ENCODE measurements at places on chromosomes 7 and 10.

- DNase-seq = no peak
Observed at GRCh38 chr10:34585422-34586112, 229.5 kb downstream of the PARD3 start.

DNA sequence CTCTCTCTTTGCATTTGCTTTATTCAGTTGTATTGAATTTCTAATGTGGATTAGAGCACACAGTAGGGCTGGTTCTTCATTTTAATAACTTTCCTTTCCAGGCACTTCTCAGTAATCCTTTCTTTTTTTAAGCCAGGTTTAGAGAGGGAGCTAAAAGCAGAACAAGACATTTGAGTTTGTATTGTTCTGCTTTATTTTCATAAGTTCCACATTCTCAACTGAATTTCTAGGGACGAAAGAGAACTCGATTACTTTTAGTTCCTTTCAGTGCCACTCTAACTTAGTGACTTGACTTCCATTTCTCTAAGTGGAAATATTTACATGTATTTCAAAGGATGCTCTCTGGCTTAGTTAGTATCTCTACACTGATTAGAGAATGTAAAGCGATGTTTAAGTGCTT, 145.6 kb downstream of the EXOC4 start:
- no peak for DNase-seq

GRCh38 chr7:37493123-37493522, 44.5 kb upstream of the ELMO1 start:
- DNase-seq = no peak

GRCh38 chr7:129889133-129889844, 63.5 kb downstream of the UBE2H start:
- DNase-seq = no peak

GRCh38 chr7:140297192-140297591, 101.1 kb downstream of the SLC37A3 start:
- DNase-seq = no peak

GRCh38 chr7:117395743-117396142, 31.6 kb downstream of the ASZ1 start:
- no peak for DNase-seq

DNA sequence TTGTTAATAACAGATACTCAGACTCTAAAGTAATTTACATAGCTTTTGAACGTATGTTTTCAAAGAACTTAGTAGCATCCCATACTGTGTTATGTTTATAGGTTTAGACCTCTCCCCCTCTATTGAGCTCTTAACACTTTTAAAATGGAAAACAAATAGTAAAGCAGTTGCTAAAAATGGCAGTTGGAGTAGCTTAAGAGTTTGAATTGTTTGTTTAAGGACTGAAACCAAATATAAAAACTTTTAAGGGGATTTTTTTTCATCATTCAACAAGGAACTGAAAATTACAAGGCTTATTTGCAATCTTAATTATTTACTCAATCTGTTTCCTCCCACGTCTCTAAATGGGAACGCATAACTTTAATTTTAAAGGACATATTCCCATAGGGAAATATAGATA, 1.6 kb upstream of the SPAG6 start:
- DNase-seq = no peak

DNA sequence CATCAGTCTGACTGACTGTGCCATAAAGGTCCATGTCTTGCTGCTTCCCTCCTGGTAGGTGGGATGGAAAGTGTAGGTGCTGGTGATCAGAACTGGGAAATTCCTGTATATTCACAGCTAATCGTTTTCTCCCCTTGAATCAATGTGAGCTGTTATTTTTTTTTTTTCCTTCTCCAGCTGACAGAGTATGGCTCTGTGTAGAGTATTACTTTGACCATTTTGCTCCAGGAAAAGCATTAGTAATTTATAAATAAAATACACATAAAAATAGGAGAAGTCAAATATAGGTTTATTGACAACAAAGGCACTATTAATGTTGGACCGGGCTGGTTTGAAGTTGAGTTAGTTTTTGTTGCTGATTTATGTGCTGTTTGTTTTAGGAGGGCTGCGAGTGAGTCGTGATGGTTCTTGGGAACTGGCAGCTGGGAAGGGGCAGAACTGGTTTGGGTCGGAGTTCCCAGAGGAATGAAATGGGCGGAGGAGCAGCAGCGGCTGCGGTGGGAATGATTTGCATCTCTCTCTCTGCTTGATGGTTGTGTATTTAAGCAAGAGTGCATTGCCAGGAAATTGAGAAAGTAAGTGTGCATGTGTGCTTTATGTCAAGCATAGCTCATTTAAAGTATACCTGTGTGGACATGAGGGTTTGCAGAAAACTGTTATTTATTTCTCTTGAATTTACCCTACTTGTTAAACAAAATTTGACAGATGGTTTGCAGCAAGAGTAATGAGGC, 80.9 kb downstream of the LRMDA start:
- no peak for DNase-seq

- DNase-seq = no peak
Observed at GRCh38 chr7:142632271-142633134, 116.8 kb upstream of the PRSS1 start.

GRCh38 chr10:59585046-59585700, 124.5 kb downstream of the SLC16A9 start:
- no peak for DNase-seq

GRCh38 chr10:92031580-92031979, 108.0 kb downstream of the BTAF1 start:
- DNase-seq = no peak

- DNase-seq = no peak
Observed at GRCh38 chr10:102408728-102409603, 9.6 kb downstream of the PSD start.

DNA sequence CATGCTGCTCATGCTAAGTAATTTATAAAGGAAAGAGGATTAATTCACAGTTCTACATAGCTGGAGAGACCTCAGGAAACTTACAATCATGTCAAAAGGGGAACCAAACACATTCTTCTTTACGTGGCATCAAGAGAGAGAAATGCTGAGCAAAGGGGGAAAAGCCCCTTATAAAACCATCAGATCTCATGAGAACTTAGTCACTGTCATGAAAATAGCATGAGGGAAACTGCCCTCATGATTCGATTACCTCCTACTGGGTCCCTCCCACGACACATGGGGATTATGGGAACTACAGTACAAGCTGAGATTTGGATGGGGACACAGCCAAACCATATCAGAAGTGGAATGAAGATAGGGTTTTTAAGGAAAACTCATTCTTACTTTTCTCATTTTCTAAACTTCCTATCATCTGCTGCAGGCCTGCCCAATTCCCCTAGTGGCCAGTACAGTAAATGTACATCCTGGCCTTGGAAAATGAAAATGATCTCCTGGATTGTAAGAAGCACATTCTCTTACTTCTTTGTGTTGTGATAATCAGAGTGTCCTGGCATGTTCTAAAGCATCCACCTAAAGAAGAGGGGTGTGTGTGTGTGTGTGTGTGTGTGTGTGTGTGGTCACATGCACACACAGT, 421.5 kb downstream of the LRMDA start:
- no peak for DNase-seq

DNA sequence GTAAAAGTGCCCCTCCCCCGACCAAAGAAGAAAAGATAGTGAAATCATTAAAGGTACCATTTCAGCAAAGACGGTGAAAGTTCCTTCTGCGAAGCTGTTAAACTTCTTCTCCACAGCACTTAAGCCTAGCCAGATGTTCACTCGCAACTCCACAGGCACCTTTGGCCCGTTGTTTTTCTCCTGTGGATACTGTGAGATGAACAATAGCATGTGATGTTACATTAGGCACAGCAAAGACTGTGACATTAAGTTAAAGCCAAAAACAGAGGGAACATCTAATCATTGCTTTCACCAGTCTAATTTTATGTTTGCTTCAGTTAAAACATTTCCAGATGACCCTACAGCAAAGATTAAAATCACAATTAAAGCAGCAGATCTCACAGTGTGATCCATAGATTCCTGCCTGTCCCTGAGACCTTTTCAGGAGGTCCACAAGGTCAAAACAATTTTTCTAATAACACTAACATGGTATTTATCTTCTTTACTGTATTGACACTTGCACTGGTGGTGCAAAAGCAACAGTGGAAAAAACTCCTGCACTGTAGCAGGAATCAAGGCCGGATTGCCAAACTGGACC, 112.5 kb downstream of the MYOF start:
- no peak for DNase-seq

- no peak for DNase-seq
Observed at GRCh38 chr7:68700414-68700813, 897.9 kb upstream of the AUTS2 start.

- DNase-seq = no peak
Observed at GRCh38 chr10:35341521-35341920, 5.2 kb downstream of the CCNY start.

- DNase-seq = no peak
Observed at GRCh38 chr10:77062381-77062780, 575.2 kb downstream of the KCNMA1 start.

DNA sequence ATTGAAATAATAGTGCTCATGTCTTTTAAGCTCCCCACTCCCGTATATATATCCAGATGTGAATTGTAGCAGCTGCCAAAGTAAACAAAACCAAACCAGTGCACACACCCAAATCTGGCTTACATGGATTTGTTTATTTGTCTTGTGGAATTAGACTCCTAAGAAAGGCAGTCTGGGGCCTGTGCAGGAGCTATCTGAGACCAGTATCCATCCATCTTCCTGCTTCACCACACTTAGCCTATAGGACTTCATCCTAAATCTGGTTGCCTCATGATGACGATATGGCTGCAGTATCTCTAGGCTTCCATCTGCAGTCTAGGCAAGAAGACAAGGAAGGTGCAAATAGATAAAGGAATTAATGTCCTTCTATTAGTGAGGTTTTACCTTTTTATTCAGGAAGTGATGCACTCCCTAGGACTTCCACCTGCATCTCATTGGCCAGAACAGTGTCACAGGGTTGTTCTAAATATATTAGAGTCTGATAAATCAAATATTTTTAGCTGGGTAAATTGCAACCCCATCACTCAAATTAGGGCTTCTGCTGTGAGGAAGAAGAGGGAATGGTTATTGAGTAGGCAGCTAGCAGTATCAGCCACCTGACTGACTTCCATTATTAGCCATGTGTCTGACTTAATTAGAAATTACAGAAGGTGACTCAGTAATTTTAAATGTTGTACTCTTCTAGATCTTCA, 6.0 kb downstream of the WIPF3 start:
- DNase-seq = no peak

GRCh38 chr7:47357361-47357760, 224.6 kb downstream of the TNS3 start:
- DNase-seq = no peak

GRCh38 chr7:134212576-134213546, 85.7 kb downstream of the LRGUK start:
- no peak for DNase-seq

- DNase-seq = peak; percentile 36
Observed at GRCh38 chr10:5869156-5869555, 20.5 kb downstream of the ANKRD16 start.

DNA sequence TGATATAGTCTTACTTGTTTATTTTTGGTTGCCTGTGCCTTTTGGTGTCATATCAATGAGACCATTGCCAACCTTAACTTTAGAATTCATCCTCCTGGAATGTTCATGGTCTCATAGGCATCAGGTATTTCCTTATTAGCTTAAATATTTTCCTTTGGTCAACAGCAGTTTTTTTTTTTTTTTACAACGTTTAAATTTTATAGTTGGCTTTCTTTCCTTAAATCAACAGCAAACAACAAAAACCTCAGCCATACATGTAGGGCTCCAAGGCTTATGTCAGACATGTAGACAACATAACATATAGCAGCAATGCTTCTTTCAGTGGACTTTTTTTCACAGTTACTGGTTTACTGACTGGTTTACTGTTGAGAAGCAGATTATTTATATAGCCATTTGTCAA, 22.7 kb downstream of the ENTPD7 start:
- no peak for DNase-seq

DNA sequence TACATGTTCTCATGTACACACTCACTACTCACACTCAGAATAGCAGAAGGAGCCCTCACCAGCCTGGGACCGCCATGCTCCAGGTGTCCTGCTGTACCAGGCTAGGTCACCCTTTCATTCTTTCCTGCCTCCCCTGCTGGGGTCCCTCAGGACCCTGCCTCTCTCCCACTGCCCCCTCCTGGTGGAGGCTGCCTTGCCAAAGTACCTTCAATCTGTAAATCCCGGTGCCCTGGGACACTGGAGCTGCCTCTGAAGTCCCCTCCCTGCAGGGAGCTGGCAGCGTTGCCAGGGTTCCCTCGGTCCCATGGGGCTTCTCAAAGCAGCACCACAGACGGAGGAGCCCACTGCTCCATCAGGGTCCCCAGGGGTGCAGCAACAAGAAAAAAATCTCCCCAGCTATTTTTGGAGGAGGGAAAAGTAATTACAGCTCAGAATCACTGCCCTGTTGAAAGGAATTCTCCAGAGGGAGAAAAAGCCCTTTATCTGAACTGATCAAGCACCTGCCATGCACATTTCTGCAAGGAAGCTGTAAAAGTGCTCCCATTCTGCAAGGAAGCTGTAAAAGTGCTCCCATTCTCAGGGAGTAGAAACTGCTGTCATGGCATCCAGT, 259.9 kb downstream of the PTPRN2 start:
- DNase-seq = peak; percentile 80

DNA sequence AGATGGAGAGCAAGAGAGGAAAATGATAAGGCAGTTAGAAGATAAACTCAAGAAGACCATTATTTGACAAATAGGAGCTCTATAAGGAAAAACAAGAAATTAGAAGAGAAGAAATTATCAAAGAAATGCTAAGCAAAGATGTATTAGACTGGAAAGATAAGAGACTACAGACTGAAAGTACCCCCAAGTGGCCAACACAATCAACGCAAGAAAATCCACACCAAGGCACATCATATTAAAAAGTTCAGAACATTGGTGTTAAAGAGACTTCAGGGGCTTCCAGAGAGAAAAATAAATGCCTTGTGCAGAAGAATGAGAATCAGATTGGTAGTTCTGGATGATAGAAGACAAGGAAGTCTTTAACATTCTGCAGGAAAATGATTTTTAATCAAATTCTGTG, 46.0 kb downstream of the SH2D4B start:
- DNase-seq = peak; percentile 4

DNA sequence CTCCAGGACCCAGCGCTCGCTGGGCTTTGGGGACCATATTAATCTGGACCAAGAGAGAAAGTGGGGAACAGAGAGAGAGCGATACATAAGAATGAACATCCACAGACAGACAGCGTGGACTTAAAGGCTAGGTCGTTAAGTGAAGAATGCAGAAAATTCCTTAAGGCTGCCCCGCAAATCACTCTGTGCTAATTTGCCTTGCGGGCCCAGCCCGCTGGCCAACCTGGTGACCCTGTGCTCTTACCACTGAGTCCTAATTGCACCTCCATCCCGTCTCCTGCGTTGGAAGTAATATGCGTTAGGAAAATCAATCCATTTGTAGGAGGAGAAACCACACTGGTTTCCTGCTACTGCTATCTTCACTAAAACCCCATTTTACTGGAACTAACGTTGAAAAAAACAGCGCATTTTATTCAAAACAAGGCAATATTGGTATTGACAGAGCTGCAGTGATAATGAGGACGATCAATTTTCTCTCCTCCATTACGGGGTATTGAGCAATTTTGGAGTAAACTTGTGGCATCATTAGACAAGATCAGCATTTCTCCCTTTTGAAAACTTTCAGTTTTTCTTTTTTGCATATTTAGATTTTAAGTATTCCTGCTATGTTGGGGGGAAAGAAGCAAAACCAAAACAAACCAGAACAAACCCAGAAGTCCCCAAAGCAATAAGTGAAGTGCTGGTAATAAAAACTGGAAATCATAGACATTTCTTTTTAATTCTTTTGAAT, 85.2 kb downstream of the WDFY4 start:
- DNase-seq = peak; percentile 57
